ENCODE measurements at places on chromosomes 1 and 21.
A peak's percentile ranks its signal among the peaks of the same experiment; 100 is the strongest.

- no peak for DNase-seq
Measured at GRCh38 chr1:22313321-22313720, 138.3 kb upstream of the ZBTB40 start.

DNA sequence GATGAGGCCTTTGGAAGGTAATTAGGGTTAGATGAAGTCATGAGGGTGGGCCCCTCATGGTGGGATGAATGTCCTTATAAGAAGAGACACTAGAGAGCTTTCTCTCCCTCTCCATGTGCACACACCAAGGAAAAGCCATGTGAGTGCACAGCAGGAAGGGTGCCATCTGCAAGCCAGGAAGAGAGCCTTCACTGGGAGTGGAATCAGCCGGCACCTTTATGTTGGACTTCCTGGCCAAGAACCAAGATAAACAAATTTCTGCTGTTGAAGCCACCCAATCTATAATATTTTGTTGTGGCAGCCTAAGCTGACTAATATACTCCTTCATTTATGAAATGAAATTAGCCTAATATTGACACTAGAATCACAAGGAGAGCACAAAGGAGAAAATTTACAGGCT, 38.2 kb upstream of the PKP1 start:
- no peak for DNase-seq

GRCh38 chr1:38173848-38174247, 127.3 kb upstream of the POU3F1 start:
- no peak for DNase-seq

DNA sequence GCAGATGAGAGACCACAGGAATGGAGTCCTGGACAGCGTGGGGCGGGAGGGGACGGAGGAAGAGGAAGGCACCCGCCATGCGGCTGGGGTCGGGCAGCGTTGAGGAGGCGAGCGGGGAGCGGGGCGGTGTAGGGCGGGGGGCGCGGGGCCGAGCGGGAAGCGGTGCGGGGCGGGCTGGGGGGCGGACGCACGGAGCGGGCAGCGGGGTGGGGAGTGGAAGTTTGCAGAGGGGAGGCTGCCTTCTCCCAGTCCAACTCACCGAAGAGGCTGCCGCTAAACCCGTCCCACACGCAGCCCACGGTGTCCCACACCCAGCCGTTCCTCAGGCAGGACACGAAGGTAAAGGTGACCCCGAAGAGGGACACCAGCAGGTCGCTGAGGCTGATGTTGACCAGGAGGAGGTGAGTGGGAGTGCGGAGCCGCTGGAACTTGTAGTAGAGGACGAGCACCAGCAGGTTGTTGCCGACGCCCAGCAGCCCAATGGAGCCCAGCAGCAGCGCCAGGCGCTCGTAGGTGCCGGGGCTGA, 483 bp downstream of the CHML start:
- peak; percentile 47 for DNase-seq

GRCh38 chr1:92543131-92544055, 56.7 kb upstream of the GFI1 start:
- DNase-seq, result no peak

Data from HuH-7.5 (cell line).